ENCODE measurements at places on chromosomes 2 and 18.

- DNase-seq, result no peak
Measured at GRCh38 chr18:3466045-3466444, 16.1 kb downstream of the TGIF1 start.

DNA sequence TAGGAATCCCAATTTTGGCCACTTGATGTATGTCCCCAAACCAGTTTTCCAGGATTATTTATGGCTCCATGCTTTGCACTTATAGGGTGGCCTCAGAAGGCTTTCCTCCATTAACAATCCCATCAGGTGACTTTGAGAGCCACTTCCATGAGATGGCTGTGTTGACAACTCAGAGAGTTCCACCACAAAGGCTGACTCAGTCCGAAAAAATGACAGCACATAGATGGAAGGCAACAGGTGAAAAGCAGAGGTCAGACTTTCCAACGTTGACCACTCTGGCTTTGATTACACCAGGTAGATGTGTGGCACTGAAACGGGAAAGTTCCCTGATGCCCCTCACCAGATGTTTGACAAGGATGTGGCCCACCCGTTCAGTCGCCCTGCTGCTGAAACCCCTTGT lies 431.4 kb upstream of the TNP1 start:
- no peak for DNase-seq

- no peak for DNase-seq
Measured at GRCh38 chr2:88671786-88672427, 19.6 kb upstream of the RPIA start.

GRCh38 chr18:48136051-48136826 lies 205.8 kb upstream of the SMAD2 start:
- DNase-seq, result no peak

- DNase-seq, result no peak
Measured at GRCh38 chr2:165293440-165294420, 54.5 kb downstream of the SCN2A start.

- no peak for DNase-seq
Measured at GRCh38 chr2:128282976-128283810, 35.5 kb downstream of the HS6ST1 start.

- no peak for DNase-seq
Measured at GRCh38 chr18:61034580-61034979, 298.6 kb upstream of the CDH20 start.

- DNase-seq, result no peak
Measured at GRCh38 chr2:232897598-232898408, 27.7 kb downstream of the SNORC start.

- no peak for DNase-seq
Measured at GRCh38 chr2:107534926-107535325, 291.8 kb upstream of the RGPD4 start.

DNA sequence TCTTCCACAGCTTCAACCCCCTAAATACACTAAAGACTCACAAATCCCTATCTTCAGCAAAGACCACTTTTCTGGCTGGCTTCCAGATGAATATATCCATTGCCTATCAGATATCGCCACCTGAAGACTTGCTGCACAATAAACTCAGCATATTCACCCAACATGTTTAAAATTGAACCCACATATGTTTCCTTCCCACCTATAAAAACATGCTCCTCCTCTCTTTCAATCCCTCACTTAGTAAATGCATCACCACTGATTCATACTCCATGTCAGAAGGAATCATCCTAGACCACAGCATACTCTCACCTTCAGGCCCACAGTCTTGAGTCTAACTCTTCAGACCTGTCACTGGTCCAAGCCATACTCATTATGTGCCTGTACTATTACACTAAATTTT lies 5.3 kb downstream of the SPC25 start:
- DNase-seq, result no peak

- no peak for DNase-seq
Measured at GRCh38 chr2:95007822-95008221, 17.7 kb upstream of the MAL start.

- no peak for DNase-seq
Measured at GRCh38 chr18:42486271-42486670, 531.2 kb downstream of the PIK3C3 start.

DNA sequence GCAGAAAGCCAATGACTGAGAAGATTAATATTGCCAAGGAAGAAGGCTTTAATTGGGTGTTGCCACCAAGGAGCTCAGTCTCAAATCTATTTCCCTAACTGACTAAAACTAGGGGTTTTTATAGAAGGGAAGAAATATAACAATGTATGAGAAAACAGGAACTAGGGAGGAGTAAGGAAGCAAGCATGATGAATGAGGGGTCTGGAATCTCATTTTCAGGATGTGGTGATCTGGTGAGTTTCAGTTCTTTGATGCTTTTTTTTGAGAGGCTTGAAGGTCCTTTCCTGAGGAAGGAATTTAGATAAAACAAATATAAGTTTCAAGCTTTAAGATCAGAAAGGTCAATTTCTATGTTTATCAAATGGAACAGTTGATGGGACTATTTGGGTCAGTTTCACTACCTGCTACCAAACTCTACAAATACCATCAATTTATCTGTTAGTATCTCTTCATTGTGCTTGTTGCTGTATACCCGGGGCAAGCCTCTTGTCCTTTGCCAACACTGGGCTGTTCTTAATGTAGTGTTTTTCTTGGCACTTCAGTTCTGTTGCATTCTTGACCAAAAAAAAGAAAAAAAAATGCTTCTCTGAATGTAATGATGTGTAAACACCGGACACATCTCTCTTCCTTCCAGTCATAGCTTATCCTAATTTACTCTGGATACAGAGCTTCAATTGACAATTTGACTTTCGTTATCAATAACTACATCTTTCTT lies 357.0 kb downstream of the GALNT13 start:
- DNase-seq, result no peak

DNA sequence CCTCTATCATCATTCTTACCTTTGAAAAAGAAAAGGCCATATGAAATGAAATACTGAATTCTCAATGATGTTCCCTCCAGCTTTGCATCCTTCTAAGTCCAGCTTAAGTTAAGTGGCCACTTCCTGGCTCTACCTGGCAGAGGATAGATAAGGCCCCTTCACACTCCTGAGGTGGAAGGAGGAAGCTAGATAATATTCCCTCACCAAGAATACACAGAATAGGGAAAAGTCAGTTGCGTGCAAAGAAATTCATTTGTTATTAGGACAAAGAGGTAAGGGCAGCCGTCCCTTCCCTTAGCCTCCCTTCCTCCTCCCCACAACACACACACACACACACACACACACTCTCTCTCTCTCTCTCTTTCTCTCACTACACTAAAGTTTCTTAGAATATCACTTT lies 37.5 kb downstream of the OLA1 start:
- no peak for DNase-seq

GRCh38 chr2:238720232-238720672 lies 127.6 kb upstream of the TWIST2 start:
- no peak for DNase-seq

DNA sequence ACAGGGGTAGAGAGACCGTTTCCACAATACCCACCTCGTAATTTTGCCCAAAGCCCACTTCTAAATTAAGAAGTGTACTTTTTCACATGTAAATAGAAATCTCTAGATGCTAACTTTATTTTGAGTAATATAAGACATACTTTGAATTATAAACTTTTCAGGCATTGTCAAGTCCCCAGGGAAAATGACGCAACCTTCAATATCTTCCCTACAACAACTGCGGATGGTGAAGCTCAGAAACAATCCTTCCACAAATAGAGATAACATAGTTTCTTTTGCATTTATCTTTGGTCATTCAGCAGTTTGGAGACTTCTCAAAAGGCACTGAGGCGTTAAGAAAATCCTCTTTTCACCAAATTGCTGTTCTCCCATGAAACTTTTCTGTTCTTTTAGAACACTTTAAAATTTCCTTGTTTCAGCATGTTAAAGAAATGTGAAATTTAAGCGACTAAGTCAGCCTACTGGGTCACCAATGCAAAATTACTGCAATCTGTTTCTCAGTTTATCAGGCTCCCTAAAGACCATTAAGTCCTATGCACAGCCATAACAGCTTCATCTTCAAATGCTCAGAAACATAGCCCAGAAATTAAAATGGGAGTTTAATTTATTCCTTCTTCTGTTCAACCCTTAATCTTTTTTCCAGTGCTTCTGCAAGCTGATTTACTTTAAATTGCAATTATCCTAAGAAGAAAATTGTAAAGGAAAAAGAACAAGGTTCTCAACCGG lies 118.3 kb upstream of the DNAJC10 start:
- no peak for DNase-seq

- no peak for DNase-seq
Measured at GRCh38 chr2:218890369-218890768, 9.7 kb downstream of the WNT10A start.

DNA sequence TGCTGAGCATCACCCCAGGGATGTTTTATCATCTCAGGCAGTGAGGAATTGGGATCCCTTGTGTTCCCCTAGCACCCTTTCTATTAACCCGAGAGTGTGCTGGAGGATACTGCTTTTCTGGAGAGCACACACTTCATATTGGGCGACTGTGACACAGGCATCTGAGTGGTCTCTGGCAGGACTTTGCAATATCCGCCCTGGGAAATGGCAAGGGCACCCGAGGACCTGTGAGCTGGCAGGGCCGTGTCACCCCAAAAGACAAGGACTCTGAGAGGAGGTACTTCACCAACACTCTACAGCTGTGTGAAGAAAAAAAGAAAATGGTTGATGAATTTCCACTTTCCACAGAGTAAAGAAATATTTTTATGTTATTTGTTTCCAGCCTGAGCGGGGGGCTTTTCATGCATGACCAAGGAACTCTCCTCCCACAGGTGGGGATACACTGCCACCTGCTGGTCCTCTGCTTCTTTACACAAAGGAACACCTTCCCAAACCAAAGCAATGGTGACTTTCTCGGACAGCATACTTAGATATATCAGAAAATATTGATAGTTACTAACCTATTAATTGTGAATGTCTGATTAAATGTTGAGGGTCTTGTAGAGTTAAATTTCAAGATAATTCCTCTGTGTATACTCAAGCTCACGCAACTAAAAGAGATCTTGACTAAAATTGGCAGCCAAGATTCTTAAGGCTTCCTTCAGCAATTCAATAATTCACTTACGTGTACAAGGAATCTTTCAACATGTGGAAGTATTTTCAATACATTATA lies 45.9 kb upstream of the REG3G start:
- no peak for DNase-seq

DNA sequence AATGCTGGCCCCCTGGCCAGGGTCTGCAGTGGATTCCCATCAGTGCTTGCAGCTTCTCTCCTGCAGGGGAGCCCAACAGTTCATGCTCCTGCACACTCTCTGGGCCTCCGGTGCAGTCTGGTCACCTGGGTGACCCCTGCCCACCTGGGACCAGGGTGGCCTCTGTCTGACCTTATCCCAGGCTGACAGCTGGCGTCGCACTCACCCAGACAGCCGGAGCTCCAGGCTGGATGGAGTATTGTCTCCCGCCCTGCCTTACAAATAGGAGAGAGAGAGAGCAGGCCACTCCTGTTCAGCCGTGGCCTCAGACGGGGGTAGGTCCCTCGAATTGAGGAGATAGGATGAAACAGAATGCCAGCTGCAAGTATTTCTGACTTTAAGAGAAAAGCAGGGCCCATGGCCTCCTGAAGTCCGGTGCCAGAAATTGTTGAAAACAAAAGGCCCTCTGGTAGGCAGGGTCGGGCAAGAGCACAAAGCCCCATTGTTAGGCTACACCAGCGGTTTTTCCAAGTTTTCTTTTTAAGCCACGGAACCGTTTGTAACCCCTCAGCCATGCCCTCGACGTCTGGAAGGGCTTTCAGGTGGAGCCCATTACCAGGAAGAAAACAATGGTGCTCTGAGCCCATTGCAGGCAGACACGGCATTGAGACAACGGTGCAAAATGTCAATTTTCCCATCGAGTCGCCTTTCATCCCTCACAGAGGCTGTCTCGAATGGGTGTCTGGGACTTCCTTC lies 258.4 kb downstream of the BCL11A start:
- DNase-seq, result no peak

DNA sequence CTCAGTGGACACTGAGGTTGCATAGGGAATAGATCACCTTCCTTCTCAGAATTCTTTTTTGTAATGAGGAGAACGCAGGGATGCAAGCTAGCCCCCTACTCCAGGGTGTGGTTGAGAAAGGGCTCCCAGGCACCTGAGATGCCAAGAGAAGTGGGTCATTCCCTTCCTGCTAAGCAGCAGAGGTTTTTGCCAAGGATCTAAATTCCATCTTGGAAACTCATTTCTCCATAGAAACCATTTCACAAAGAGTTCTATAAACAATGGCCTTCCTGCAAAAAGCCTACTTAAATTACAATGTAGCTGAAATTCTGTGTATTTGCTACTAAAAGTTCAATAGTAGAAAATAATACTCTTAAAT lies 3.7 kb upstream of the PPP3R1 start:
- DNase-seq, result no peak

DNA sequence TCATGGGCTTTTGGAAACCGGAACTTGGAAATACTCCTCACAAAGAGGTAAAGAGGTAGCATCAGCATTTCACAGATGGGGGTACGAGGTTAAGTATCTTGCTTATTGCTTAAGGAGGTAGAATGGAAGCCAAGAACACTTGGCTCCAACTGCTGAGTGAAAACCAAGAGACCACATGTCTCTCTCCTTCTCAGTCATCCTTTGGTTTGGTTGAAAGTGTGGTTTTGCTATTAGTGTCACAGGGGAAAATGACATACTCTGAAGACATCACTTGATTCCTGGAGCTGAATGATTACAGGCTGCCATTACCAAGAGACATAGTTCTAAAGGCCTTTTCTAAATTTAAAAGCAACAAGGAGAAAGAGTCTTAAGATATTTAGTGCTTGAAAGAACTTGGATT lies 41.5 kb downstream of the ANTXR1 start:
- no peak for DNase-seq
